ENCODE measurements at places on chromosomes 3 and 15.

DNA sequence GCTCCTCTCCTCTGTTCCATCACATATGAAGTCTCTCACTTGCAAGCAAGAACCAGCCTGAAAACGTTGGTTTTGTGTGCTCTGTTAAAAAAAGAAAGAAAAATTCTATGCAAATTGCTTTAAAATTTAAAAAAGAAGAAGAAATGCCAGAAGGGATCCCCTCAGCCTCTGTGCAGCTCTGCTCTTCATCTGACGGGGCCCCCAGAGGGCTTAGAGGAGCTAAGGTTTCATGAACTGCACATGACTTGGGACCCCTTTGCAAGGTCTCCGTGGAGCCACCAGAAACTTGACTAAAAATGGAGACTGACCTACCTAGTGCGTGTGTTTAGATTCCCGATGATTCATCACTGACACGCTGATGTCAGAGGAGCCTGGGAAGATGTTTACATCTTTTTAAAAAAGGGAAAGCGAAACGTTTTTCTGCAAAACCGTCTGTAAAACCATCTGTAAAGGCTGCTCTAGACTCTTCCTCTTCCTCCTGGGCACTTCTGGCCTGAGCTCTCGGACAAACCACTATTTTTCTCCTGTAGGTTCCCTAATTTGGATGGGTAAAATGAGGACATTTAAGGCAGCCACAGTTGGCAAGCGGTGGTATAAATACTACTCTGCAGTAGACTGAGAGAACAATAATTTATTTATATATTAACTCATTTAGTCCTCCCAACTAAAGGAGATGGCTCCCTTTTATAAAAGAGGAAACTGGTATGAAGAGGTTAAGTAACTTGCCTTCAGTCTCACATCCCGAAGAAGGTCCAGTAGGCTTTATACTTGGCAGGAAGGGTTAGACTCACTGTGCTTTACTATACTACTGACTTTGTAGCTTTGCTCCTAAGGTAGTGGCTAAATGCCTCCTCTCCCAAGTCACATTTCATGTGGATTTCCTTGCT lies 67.2 kb upstream of the POLG start:
- no peak for DNase-seq

DNA sequence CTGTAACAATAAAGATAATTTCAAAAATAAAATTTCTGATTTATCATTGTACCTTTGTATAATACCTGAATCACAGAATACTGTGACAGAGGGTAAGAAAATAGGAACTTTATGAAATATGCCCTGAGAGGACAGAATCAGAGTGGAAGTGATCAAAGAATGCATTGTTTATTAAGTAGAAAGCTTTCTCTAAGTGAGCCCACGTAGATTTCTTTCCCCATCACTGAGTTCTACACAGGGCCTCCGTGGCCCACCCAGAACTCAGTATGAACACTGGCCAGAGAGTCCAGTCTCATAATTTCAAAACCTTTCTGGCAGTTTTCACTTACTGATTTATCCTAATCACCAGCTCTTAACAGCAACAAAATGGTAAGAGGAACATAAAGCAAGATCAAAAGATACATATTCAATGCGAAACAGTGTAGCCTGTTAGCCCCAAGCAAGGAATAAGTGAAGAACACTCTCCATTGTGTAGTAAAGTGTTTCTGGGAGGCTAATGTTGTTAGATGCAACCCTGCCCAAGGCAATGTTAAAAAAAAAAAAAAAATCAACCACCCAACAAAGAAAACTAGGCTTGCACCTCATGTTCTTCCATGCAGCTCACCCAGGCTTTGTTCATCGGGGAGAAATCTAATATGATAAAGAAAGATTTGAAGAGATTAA lies 341.3 kb downstream of the LSAMP start:
- no peak for DNase-seq

DNA sequence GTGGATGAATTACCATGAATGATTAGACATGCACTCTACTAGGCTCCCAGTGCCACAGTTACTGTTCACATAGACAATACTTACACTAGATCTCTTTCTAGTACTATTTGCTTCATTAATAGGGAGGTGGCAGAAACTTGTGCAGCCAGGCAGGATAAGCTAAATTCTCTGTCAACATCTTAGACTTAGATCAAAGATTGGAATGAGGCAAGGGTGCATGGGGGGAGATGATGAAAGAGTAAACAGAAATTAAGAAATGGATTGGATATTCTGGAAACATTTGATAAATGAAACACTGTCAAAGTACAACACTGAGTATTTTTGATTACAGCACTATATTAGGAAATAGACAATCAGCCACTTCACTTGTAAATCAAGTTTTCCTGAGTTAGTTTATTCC lies 205.4 kb upstream of the TBC1D5 start:
- DNase-seq: no peak

DNA sequence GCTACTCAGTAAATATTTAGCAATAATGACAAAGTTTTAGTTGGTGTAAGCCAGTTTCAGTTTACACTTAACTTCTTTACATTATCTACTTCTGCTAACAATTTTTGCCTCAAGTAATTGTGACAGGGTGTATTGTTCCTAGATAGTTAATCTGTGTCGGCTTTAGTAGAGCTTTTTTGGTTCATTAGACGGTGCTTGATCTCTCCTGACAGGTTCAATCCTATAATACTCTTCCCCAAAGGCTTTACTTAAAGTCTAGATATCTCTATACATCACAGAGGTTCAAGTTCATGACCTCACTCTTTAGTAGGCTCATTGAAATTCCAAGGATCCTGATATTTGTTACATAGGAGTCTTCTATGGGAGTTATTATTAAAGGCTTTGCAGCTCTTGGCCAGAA lies 365.6 kb upstream of the DPPA4 start:
- no peak for DNase-seq

- no peak for DNase-seq
These were observed 273.9 kb downstream of the IGSF11 start for GRCh38 chr3:118760585-118761290.

DNA sequence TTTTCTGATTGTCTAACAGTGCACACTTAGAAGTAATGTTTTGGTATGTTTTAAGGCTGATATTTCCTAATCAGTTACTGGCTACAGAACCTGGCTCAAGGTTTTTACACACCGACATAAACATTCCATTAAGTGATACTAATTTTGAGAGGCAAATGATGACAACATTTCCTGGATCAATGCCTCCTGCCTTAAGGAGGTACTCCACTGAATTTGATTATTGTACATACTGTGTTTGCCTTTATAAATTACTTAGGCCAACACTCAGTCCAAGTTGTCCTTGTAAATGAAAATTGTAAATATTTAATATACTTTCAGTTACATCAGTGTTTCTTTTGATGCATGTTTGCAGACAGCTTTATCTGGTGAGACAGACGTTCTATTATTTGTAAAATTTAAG lies 24.2 kb upstream of the LXN start:
- no peak for DNase-seq

- DNase-seq: no peak
These were observed 17.3 kb downstream of the PXK start for GRCh38 chr3:58349792-58350626.

DNA sequence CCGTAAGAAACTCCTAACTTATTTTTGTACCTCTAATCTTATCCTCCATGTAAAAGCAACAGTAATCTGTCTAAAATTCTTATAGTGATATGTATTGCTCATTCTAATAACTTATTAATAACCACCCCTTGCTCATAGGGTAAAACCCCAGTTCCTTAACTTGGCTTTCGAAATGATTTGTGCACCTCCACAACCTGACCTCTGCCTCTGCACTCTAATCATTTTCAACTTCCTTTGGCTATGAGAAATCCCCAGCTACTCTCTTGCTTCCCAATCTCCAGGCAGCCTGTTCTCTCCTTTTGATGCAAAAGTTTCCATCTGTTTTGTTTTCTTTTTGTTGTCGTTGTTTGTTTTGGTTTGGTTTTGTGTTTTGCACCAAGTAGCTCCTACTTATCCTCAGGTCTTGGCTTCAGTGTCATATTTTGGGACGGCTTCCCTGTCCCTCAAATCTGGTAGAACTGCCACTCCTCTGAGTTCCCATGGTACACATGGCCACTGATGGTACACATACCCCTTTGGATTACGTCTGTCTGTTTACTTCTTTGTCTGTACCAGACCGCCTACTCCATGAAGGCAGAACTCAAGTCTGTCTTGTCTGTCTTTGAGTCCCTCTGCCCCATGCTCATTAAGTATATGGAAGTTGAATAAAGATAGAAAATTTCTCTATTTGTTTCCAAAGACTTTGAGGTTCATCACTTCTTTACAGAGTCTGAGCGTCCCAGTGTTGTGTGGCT lies 105.6 kb upstream of the TGFBR2 start:
- DNase-seq: no peak

DNA sequence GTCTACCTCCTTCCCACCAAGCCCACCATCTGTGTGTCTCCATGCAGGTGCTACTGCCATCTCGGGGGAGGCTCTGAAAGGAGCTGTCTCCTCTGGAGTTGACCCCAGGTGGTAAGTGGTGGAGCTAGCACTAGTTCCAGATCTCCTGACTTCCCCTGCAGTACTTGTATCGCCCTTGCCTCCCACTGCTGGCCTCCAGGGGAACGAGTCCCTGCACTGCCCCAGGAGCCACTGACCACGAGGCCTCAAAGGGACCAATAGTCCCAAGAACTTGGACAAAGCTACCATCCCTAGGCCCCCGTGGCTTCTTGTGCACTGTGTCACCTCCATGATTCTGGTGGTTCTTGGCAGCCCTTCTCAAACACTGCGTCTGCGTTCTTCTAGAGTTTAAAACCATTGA lies 98.9 kb downstream of the TOP2B start:
- DNase-seq: no peak

DNA sequence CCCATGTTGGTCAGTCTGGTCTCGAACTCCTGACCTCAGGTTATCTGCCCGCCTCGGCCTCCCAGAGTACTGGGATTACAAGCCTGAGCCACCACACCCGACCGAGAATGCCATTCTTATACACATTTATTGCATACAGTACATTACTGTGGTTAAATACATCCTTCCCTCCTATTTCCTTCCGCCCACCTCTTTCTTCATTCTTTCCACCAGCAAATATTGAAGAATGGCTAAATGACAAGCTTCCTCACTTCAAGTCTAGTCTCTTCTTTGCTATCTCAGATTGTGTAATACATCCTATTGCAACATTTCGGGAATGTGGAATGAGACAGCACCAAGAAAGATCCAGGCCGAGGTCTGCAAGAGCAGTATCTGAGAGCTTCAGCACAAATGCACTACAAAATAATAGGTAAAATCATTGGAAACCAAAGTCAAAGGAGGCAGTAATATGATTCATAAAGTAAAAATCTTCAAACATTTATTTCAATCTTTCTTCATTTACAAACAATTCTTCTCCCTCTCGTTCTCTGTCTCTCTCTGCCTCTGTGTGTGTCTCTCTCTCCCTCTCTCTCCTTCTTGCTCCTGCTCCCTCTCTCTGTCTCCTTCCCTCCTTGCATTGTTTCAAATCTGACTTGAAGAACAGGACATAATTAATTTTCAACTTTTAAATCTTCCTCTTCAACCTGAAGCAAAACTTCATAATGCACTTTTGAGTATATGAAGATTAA lies 94.7 kb upstream of the TGFBR2 start:
- no peak for DNase-seq

GRCh38 chr3:138384976-138385375 lies 36.6 kb downstream of the MRAS start:
- DNase-seq: no peak

GRCh38 chr15:33215941-33216872 lies 21.7 kb upstream of the FMN1 start:
- no peak for DNase-seq

DNA sequence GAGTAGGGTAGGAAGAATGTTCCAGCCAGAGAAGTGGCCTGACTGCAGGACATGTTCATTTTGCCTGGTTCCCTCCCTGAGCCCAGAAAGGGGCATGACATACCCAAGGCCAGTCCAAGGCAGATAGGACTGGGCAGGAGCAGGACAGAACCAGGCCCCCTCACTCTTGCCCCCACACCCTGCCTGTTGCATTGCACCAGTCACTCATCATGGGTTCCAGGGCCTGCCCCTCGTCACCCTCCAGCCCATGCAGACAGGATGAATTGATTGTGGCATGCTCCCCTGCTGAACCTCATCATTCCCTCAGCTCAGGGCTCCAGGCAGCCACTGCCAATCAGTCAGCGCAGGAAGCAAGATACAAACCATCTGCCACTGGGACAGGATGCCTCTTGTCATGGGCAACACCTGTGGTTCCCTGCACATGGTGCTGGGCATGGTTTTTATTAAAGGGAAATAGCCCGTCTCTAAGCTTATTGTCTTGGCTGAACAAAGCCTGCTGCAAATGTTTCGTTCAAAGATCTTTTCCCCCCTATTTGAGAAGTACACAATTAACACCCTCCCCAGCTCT lies 48.9 kb downstream of the RASGRF1 start:
- DNase-seq: no peak

DNA sequence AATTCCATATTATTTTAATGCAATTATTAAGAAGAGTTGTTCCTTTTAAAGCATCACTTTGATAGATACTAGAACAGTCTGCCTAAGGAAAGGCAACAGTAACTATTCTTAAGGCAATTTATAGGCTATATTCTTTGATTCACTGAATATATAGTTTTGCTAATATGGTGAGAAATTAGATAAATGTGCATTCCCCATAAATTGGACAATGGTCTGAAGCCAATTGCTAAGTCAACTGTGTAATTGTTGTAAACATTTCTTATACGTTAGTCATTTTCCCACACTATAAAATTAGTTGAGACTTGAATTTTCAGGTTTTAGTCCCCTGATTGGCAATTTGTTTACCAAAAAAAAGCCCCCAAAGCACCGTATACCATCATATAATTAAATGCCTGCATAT lies 263.0 kb upstream of the NECTIN3 start:
- DNase-seq: no peak

GRCh38 chr3:51274052-51274451 lies 111.0 kb upstream of the MANF start:
- no peak for DNase-seq

DNA sequence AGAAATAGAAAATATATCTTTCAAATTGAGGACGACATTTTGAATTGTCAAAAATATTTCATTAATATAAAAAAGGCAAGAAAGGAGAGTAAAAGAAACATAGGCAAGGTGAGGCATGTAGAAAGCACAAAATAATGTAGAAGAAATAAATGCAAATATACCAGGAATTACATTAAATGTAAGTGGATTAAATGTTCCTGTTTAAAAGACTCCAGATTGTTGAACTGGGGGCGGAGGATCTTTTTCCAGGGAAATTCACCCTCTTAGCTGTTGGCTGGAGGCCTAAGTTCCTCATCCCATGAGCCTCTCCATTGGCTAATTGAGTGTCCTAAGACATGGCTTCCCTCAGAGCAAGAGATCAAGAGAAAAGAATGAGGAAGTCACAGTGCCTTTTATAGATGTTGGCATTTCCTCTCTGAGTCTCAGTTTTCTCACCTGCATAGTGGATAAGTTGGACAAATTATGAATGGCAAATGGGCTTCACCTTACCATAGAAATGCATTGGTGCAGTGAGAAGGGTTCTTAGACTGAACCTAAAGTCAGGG lies 147.4 kb upstream of the SMAD3 start:
- DNase-seq: no peak

DNA sequence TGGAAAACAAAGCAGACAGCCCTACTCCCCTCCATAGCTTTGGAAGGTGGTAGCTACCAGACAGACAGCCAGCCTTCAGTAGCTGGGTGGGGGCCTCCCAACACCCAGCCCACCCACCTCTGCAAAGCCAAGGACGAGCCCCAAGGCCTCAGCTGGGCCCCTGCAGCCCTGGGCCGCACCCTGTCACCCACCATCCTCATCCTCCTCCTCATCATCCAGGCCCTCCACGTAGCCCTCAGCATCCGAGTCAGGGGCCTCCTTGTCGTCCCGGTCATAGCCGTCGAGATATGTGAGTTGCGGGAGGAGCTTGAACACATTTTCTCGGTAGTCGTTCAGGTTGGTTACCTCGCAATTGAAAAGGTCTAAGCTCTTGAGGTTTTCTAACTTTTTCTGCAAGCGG lies 36.5 kb downstream of the ANP32A start:
- DNase-seq: no peak
